Thoracic aorta endothelial cell (primary cell): ENCODE measurements at places on chromosomes 5 and 9. TPM values are rescaled to one million over a fixed set of nuclear protein-coding genes. Genes with fewer than 3 reads are reported as not detected.

The DMRTA1 gene
- 0.27 and 1.7 TPM in 2 replicates for total RNA-seq

The PTGER4 gene
- 94.7 and 114 TPM in 2 replicates for total RNA-seq

The PCDHGB1 gene
- total RNA-seq = 0.50 and 0.66 TPM in 2 replicates

The IFNA17 gene
- total RNA-seq = not detected in 2 replicates

The CDX1 gene
- total RNA-seq = not detected in 2 replicates

The ECSCR gene
- total RNA-seq = 274 and 317 TPM in 2 replicates

The SLC34A1 gene
- not detected in 2 replicates for total RNA-seq

The SMIM33 gene
- total RNA-seq = 0.13 TPM in 1 of 2 replicates, not detected in the other

The LEAP2 gene
- total RNA-seq = 0.50 and 0.53 TPM in 2 replicates

The RLN1 gene
- not detected in 2 replicates for total RNA-seq

The SLC35D2 gene
- 19.4 and 24.1 TPM in 2 replicates for total RNA-seq

The IL13 gene
- not detected in 2 replicates for total RNA-seq

The SLC25A2 gene
- 0.27 and 0.50 TPM in 2 replicates for total RNA-seq

The PCDHA9 gene
- total RNA-seq = under 0.01 and 0.07 TPM in 2 replicates

The STARD4 gene
- 120 and 169 TPM in 2 replicates for total RNA-seq

The GMCL2 gene
- total RNA-seq = not detected in 2 replicates

The PCDHGA1 gene
- total RNA-seq = 0.22 and 0.40 TPM in 2 replicates
